ENCODE measurements at places on chromosomes 7 and 10.

- DNase-seq = no peak
Measured at GRCh38 chr7:115232041-115232440, 310.1 kb downstream of the MDFIC start.

DNA sequence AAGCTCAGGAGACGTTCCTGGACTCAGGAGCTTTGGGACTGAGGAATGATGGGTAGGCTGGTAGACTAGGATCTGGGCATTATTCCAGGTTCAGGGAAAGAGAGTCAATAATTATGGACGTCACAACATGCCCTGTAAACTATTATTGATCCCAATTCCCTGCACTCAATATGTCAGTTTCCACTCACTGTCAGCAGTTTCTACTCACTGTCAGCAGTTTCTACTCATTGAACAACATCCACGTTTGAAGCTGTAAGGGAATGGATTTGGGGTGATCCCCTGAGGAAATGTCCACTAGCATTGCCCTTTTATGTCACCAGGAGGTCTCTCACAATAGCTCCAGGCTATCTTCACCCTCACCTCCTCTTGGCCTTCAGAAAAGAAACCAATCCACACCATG, 1268.6 kb downstream of the TYW1 start:
- DNase-seq = no peak

- DNase-seq = no peak
Measured at GRCh38 chr10:91579329-91579985, 53.4 kb downstream of the PPP1R3C start.

GRCh38 chr7:2195400-2196246, 37.1 kb downstream of the MAD1L1 start:
- no peak for DNase-seq

GRCh38 chr7:2701424-2701823, 13.4 kb downstream of the AMZ1 start:
- DNase-seq = no peak

DNA sequence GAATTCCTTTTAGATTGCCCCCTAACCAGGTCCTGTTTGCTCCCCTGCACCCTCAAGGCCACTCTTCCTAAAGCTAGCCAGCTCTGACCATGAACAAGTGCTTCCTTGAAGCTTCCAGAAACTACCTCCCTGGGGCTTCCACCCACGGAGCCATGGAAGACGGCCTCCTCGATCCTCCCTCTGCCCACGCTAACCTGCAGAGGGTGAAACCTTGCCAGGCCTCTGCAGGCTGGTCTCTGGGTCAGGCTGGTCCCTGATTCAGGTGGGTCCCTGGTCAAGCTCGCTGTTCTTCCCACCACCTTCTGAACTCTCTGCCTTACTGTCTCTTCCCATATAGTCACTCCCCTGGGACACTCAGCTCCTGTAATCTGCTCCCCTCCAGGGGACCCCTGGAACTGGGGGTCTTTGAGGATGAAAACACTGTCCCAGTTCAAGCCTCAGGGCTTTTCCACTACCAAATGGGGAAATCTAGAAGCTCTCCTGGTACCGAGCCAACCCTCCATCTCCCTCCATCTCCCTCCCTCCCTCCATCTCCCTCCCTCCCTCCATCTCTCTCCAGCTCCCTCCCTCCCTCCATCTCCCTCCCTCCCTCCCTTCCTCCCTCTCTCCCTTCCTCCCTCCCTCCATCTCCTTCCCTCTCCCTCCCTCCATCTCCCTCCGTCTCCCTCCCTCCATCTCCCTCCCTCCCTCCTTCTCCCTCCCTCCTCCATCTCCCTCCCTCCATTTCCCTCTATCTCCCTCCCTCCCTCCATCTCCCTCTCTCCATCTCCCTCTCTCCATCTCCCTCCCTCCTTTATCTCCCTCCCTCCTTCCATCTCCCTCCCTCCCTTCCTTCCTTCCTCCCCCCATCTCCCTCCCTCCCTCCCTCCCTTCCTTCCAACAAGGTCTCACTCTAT, 2.9 kb downstream of the MLXIPL start:
- no peak for DNase-seq

- DNase-seq = no peak
Measured at GRCh38 chr10:9824631-9825071, 1193.0 kb upstream of the CELF2 start.

GRCh38 chr10:11165591-11166543, 148.2 kb downstream of the CELF2 start:
- no peak for DNase-seq

DNA sequence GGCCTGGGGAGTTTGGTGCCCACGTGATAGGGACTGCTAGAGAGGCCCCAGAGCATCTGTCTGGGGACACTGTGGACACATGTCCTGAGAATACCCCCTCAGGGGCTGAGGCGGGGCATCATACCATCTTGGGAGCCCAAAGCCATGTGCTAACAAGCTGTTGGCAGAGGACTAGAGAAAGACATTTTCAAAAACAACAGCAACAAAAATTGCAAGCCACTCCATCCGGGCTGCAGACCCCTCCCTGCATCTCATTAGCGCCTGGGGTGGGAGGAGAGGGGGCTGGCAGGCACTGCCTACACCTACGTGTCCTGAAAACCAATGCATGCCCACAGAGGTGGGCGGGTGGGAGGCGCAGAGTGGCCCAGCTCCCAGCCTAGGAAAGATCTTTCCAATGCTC, 507.4 kb upstream of the PODXL start:
- DNase-seq = no peak

GRCh38 chr7:37510043-37510634, 61.5 kb upstream of the ELMO1 start:
- no peak for DNase-seq

- no peak for DNase-seq
Measured at GRCh38 chr10:131638880-131639278, 261.9 kb upstream of the PPP2R2D start.

- no peak for DNase-seq
Measured at GRCh38 chr7:30901856-30902255, 9.8 kb upstream of the AQP1 start.

DNA sequence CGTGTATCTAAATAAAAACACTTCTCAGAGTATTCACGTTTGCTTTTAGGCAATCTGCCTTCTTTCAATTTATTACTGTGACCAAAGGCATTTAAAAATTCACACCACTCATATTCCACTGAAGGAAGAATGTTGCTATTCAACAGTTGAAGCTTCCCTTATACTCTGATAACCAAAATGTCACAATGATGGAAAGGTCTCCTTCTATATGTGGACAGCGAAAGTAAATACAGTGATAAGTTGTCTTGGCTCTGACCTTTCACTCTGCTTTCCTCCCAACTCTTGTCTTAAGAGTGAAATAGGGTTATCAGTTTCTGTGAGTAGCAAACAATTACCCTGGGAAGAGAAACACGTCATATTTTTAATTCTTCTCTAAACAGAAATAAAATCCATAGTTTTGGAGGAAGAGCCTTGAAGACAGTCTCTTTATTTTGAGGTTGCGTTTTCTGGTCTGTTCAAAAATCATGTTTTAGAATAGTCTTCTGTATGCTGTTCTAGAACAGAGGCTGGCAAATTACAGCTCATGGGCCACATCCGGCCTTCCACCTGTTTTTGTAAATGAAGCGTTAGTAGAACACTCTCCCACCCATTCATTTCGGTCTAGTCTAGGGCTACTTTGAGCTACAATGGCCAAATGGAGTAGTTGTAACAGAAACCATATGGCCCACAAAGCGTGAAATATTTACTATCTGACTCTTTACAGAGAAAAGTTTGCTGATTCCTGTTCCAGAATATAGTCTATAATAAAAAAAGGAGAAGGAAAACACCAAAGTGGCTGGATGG, 41.3 kb downstream of the ETV1 start:
- no peak for DNase-seq

GRCh38 chr10:82390866-82391658, 516.1 kb downstream of the NRG3 start:
- no peak for DNase-seq

- DNase-seq = no peak
Measured at GRCh38 chr7:123135960-123136359, 63.8 kb downstream of the SLC13A1 start.

DNA sequence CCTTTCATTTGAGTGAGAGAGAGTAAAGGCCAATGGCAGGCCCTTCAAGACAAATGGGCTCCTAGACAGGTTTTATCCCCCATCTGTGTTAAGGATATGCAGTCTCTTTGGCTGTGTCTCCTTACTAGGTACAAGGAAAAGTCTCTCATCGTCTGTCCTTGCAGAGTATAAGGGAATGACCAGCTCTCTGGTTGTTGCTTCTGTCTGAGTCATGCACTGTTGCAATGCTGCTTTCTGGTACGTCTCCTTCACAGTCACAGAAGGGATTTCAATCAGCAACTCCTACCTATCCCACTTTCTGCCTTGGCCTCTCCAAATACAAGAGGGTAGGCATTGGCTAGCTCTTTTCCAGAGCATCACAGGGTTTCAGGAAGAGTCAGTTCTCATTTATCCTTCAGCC, 48.1 kb downstream of the CTTNBP2 start:
- DNase-seq = no peak

DNA sequence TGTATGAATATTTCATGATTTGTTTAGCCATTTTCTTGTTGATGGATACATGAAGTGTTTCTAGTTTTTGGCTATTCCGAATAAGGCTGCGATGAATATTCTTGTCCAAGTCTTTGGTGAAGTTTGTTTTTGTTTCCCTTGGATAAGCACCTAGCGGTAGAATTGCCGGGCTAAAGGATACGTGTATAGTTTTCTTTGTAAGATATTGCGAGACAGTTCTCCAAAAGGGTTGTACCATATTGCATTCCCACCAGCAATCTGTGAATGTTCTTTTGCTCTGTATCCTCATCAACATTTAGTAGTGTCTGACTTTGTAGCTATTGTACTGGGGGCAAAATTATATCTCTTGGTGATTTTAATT, 142.6 kb downstream of the DOCK1 start:
- no peak for DNase-seq

DNA sequence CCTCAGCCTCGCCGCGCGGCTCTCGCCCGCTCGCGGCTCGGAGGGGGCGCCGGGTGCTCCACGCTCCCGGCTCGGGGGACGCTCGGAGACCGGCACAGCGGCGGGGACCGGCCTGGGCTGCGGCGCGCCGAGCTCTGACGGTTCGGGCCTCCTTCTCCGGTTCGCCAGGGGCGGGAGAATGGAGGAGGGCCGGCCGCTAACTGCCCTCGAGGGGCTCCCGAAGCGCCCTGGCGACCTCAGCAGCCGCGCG, 232 bp upstream of the GRID1 start:
- DNase-seq = no peak

DNA sequence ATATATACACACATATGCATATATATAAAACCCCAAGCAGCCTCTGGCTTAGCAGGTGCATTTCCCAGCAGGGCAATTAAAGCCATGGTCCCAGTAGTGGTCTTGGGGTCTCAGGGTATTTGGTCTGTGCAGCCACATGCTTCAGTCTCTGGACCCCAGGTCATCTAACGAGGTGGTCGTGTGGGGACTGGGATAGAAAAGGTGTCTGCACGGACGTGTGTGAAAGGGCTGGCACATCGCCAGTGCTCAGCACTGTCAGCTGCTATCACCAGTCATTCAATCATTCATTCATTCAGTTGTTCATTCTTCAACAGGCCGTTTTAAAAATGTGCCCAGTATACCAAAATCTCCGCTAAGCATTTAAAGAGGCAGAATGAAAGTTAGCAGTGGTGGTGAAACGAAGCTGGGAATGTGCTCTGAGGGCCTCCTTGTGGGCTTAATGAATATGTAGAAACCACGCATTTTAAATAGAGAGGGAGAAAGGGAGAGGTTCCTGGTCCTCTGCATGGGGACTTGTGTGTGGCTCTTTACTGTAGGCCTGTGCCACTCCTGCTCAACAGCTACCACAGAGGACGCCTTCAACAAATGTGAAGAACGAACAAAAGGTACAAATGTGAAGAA, 170.4 kb downstream of the EGFR start:
- no peak for DNase-seq

DNA sequence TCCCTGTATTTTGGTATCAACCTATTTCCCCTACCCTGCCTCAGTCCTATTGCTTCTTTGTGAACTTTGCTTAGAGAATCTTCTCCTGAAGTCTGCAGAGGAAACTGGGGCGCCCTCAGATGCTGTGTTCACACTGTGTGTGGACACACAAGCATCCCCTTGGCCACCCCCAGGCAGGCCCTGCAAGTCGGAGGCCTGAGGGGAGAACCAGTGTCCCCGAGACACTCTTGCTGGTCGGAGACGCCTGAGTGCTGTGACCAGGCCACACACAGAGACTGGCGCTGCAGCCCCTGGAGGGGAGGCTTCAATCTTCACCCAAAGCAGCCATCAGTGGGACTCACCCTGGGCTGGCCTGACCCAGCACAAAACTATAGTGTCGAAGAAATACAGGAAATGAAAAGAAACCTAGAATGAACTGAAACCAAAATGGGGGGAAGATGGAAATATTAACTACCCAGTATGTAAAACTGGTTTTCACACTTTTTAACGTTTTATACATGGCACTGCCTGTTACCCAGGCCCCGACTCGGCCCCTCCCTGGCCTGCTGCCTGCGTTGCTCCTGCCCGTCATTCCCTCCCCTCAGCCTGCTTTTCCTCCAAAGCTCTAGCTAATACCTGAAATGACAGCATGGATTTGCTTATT, 48.4 kb upstream of the FAM20C start:
- no peak for DNase-seq

DNA sequence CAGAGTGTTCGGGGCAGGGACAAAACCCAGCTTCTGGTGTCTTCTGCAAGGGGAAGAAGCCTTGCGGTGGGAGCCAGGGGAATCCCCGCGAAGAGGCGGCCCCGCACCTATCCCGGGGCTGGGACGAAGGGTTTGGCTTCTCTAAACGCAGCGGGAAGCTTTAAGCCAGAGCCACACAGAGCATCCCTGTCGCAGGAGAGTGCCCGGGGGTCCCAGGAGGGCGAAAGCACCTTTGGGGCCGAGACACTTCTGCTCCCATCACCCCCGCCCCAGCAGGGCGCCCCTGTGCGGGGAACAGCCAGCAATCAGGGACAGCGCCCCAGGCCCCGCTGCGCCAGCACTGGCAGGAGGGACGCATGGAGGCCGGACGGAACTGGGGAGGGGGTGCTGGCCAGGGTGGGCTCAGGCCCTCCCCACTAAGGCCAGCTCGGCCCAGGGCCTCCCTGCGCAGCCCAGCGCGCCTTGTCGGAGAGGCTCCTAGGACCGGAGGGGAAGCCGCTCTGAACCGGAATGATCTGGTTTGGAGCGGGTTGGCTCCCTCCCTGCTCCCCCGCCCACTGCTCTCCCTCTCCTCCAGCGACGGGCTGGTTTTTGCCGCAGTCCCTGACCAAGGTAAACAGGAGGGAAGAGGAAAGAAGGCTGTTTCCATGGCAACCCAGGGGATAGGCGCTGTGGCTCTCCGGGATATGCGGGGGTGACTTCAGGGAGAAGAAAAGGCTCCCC, 63.9 kb downstream of the TMEM209 start:
- DNase-seq = peak; percentile 34

- no peak for DNase-seq
Measured at GRCh38 chr7:81769891-81770727, at the start of gene HGF. Gene HGF, minus strand, starts transcription at chr7:81770047. Its CDS starts 76 bp downstream, at chr7:81769971.

- DNase-seq = no peak
Measured at GRCh38 chr7:1274876-1275375, 42.3 kb downstream of the UNCX start.

DNA sequence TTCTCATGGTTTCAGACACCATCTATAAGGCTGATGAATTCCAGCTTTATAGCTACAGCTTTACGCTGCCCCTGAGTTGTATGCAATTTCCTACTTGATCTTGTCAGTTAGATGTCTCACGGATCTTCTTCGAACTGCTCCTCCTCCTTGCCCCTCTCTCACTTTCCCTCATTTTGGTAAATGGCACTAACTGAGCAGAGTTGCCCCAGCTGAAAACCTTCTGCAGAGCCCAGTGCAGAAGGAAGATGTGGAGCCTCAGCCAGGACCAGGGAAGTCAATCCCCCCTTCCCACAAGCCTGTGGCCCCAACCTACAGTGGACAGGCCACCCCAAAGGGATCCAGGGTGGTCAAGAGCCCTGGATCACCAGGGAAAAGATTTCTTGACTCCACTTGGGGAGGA, 49.0 kb upstream of the SEPHS1 start:
- no peak for DNase-seq

All from astrocyte of the cerebellum (primary cell).